ENCODE measurements at places on chromosomes 1 and 21. TPM values are rescaled to one million over a fixed set of nuclear protein-coding genes. Genes with fewer than 3 reads are reported as not detected.
A peak's percentile ranks its signal among the peaks of the same experiment; 100 is the strongest.

HOOK1 gene
- total RNA-seq: not detected

- DNase-seq: no peak
These were observed 19.3 kb downstream of the INSRR start for GRCh38 chr1:156839426-156840109.

DNA sequence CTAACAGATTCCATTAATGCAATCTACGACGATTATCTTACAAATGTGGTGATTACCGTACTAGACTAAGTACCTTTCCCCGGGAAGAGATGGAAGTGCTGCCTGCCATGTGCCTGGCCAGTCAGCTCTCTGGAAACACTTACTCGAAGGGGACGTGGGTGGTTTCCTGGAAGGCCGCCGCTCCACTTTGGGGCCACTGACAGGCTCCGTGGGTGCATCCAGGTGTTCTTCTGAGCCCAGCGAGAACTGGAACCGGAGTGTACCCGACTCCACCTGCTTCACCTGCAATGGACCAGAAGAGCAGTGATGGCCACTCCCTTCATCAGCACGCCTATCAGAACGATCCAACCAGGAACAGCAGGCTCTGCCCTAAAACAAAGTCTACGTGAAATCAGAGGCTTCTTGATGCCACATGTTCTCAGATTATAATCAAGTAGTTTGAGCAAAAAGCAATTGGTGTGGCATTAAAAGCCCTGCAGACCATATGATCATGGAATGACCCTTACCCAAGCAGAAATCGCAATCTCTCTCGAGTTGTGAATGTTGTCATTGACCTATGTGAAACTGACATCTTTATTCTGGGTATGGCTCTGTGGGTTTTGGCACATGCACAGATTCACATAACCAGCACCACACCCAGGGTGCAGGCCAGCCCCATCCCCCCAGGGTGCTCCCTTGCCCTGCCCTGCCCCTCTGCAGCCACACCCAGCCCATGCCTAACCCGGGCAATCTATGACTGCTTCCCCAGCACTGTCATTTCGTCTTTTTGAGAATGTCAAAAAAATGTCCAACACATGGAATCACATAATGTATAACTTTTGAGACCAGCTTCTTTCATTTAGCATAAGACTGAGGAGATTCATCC is 64.5 kb downstream of the NPHP4 start:
- peak; percentile 30 for DNase-seq

DNA sequence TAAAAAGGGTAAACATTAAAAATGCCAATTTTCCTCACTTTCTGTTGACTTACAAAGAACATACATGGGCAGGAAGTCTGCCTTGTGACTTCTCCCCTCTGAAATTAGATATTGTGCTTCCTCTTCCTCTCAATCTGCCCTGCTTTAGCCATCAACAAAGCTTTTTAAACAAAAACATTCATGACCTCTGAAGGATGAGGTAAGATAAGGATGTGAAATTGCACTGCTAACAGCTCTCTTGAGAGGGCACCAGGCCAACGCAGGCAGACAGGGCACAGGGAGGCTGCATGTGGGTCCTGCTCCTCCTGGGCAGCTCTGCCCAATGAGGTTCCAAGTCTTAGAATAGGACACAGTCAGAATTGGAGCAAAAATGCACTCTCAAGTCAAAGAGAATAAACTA is 62.1 kb downstream of the DEGS1 start:
- no peak for DNase-seq

RHBDL2 gene
- 1.1 TPM for total RNA-seq

REN gene
- total RNA-seq: 1.3 TPM

C1orf174 gene
- 20.5 TPM for total RNA-seq
